ENCODE measurements at places on chromosomes 16 and 17. TPM values are rescaled to one million over a fixed set of nuclear protein-coding genes. Genes with fewer than 3 reads are reported as not detected.

- no peaks in the 10 kb centered on the region for H3K36me3 ChIP-seq
- peaks cover 15% of the 10 kb centered on the region for H3K4me1 ChIP-seq
- H3K27me3 ChIP-seq, result no peaks in the 10 kb centered on the region
- no peak overlapping the region for H3K27ac ChIP-seq
These were observed 155.7 kb upstream of the NOL11 start for GRCh38 chr17:67562005-67562404.

Gene FA2H
- total RNA-seq, result not detected

DNA sequence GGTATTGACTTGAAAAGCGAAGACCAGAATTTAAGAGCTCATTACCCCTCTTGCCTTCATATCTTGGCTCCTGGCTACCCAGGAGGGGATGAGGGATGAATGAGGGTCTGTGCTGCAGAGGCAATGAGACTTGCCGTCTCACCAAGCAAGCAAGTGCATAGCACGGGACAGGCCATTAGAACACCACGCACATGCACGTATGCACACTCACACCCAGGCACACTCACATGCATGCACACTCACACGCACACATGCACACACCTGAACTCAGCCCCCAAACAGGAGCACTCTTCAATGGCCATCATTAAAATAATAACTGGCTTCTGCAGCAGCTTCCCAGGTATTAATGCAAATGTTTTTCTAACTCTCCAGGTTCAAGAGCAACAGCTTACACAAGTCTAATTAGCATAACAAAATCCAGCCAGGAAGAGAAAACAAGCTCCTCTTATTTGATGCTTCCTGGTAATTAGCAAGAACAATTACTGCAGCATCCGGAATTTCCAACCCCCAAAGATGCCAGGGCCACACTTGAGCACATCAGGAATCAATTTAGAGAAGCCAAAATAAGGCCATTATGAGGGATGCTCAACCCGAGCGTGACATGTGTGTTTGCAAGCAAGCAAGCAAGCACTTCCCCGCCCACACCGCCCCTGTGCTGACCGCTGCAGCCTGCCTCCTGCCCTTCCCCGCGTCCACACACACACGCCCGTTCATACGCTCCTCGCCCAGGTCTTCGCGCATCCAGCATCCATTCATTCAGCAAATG, 171.6 kb upstream of the TNRC6C start:
- peak; percentile 44 for DNase-seq
- no peaks in the 10 kb centered on the region for H3K4me1 ChIP-seq
- no peak overlapping the region for H3K4me3 ChIP-seq

DNA sequence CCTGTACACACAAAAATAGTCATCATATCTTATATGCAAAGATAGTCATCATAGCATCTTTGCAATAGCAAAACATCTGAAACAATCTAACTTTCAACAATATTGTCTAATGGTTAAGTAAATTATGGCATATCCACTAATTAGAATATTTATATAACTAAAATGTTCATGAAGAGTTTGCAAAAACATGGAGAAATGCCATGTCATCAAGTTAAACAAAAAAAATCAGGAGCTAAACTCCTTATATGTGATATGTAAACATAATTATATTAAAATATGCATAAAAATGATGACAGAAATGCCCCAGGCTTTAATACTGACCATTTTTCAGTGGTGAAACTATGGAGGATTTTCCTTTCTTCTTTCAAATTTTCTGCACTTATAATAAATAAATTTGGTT, 22.3 kb upstream of the XYLT1 start:
- DNase-seq, result no peak
- no peaks in the 10 kb centered on the region for H3K27me3 ChIP-seq
- peaks cover 11% of the 10 kb centered on the region for H3K4me1 ChIP-seq
- H3K27ac ChIP-seq, result no peak overlapping the region
- H3K4me3 ChIP-seq, result no peak overlapping the region

Gene C16orf96
- total RNA-seq, result not detected

GRCh38 chr16:88533932-88534637, 36.1 kb upstream of the ZC3H18 start:
- DNase-seq, result peak; percentile 86
- peak overlapping the region; percentile 90 for H3K4me3 ChIP-seq
- no peaks in the 10 kb centered on the region for H3K27me3 ChIP-seq
- H3K36me3 ChIP-seq, result no peaks in the 10 kb centered on the region
- 0 out of 2 replicates have a peak overlapping the region, but pooled peaks have one; percentile 48 for H3K27ac ChIP-seq

Gene WNT3
- total RNA-seq, result 3.0 TPM

Gene RDM1
- not detected for total RNA-seq

DNA sequence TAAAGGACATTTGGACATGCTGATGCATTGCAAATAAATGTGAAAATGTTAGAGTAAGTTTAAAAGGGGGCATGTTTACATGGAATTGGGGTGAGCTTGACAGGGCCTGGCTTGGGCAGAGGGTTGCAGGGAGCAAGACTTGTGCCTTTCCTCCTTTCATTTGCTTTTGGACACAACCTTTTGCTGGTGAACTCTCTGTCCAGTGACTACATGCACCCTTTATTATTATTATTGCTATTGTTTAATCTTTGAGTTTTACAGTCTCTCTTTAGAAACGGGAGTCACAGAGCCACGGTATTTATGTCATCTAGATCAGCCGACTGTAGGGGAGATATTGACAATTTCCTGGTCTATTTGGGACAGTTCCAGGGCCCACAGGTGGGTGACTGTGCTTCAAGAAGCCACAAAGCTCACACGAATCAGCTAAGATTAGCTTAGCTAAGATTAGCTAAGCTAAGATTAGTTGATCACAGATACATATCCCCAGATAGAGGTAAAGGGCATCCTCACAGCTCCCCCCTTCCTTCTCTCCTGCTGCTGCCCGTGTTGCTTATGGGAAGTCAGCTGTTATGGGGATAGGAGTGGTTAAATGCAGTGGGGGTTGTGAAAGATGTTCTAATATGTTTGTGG, 28.9 kb upstream of the ETV4 start:
- H3K27ac ChIP-seq, result no peak overlapping the region
- no peaks in the 10 kb centered on the region for H3K36me3 ChIP-seq
- H3K4me1 ChIP-seq, result peaks cover 24% of the 10 kb centered on the region
- DNase-seq, result no peak
- H3K27me3 ChIP-seq, result no peaks in the 10 kb centered on the region

DNA sequence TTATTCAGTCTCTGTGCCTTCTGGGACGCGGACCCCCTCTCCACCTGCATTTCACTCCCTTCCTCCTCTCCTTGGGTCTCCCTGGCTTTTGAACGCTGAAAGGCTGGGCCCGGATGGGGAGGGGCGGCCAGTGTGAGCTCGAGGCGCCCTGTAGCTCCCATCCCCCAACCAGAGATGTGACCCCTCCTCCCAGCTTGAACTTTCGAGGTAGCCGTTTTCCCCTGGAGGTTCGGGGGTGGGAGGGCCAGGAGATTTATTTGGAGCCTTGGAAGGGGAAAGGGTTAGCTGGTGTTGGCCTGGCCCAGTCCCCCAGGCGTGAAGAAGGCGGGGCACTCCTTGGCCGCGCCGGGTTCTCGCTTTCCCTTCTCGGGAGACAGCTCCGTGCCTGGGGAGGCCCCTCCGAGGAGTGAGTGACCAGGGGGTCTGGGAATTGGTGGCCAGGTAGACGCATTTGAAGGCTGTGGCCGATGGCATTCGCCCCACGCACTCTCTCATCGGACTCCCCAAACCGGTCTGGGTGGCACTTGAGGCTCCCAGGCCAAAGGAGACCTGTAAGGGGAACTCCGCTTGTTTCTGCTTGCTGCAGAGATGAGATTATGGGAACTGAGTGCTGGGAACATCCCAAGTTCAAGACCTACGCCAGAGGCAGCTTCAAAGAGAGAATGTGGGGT, 942 bp downstream of the LDAF1 start:
- DNase-seq, result peak; percentile 55
- peaks cover 31% of the 10 kb centered on the region for H3K4me1 ChIP-seq
- H3K36me3 ChIP-seq, result no peaks in the 10 kb centered on the region
- no peaks in the 10 kb centered on the region for H3K27me3 ChIP-seq

Gene TEKT5
- total RNA-seq, result not detected

GRCh38 chr17:33786478-33786877, 468.6 kb upstream of the CCL2 start:
- H3K36me3 ChIP-seq, result no peaks in the 10 kb centered on the region
- H3K4me3 ChIP-seq, result no peak overlapping the region
- H3K27me3 ChIP-seq, result 0 out of 2 replicates have a peak, but pooled peaks cover 6% of the 10 kb centered on the region
- H3K27ac ChIP-seq, result no peak overlapping the region
- DNase-seq, result no peak

DNA sequence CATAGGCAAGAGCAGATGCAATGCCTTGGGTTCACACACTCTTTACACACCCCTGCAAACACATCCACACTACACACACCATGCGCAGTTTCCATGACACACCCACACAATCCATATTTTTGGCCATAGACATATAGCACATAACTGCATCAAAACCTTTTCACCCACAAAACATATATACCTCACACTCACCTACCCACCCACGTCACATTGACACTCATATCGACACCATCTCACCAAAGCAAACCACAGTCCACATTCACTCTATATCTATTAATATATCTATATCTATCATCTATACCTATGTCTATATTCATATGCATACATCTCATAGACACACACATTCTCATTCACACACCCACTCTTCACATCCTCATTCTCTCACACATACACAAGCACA, 246.9 kb downstream of the SHISA9 start:
- no peak overlapping the region for H3K4me3 ChIP-seq
- no peaks in the 10 kb centered on the region for H3K27me3 ChIP-seq
- no peak overlapping the region for H3K27ac ChIP-seq

DNA sequence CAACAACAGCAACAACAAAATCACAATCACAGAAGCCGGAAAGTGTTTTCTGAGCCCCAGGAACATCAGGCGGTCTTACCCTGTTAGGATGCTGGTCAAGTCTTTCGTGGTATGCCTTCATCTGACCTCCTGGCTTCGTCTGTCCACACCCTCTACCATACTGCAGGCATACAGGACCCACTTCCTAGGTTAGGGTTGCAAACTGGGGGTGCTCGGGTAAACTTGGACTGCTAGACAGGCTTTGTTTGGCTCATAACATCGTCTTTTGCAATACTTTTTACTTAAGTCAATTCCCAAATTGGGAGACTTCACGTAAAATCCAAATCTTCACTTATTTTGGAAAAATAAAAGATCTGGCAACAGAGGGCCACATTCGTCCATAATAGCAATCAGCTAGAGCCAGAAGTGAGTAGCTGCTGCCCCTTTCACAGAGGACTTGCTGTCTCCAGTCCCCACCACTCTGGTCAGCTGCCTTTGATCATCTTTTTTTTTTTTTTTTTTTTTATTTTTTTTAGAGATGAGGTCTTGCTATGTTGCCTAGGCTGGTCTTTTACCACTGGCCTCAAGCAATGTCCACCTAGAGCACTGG, 30.0 kb downstream of the CHD9 start:
- H3K27me3 ChIP-seq, result no peaks in the 10 kb centered on the region
- no peaks in the 10 kb centered on the region for H3K36me3 ChIP-seq
- H3K4me3 ChIP-seq, result no peak overlapping the region

DNA sequence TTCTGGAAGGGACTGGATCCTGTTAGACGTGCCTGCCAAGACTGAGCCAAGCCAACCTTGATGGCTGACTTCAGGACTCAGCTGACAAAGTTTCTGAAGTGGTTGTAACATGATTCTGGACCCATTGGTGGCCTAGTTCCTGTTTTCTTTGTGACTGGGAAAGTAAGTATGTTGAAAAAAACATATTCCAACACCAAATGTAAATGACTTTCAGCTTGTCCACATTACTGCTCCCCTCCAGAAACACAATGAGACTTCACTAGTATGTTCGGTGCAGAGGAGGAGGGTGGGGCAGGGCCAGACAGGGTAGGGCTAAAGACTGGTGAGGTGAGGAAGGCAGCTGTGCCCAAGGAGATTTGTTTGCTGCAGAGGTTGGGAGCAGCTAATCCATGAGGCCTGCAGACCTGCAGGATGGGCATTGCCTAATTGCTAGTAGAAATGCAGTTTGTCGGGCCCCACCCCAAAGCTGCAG, 26.4 kb downstream of the NMT1 start:
- H3K4me3 ChIP-seq, result no peak overlapping the region
- peak overlapping the region; percentile 53 for H3K27ac ChIP-seq
- no peaks in the 10 kb centered on the region for H3K27me3 ChIP-seq
- peak; percentile 50 for DNase-seq
- H3K36me3 ChIP-seq, result peaks cover 69% of the 10 kb centered on the region
- peaks cover 39% of the 10 kb centered on the region for H3K4me1 ChIP-seq

Gene MYH2
- 0.65 TPM for total RNA-seq

DNA sequence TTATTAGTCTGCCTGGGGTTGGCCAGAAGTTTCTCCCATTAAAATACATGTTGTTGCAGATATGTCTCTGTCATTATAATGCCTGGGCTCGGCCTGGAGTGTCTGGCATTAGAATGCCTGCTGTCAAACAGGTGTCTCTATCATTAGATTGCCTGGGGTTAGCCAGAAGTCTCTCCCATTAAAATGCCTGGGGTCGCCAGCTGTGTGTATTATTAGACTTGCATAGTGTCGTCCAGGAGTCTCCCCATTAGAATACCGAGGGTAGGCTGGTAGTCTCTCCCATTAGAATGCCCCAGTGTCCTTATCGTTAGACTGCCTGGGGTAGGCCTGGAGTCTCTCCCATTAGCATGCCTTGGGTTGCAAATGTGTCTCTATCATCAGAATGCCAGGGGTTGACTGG, 2270.8 kb downstream of the TP53TG3F start:
- no peak overlapping the region for H3K4me3 ChIP-seq
- H3K36me3 ChIP-seq, result no peaks in the 10 kb centered on the region
- no peak overlapping the region for H3K27ac ChIP-seq
- no peaks in the 10 kb centered on the region for H3K27me3 ChIP-seq
- DNase-seq, result no peak

Gene PDILT
- not detected for total RNA-seq

GRCh38 chr16:54268766-54269165, 17.8 kb downstream of the IRX3 start:
- no peaks in the 10 kb centered on the region for H3K36me3 ChIP-seq
- no peak overlapping the region for H3K27ac ChIP-seq
- DNase-seq, result no peak
- H3K4me3 ChIP-seq, result no peak overlapping the region
- H3K27me3 ChIP-seq, result peaks cover 4% of the 10 kb centered on the region

Gene CDRT15
- not detected for total RNA-seq

DNA sequence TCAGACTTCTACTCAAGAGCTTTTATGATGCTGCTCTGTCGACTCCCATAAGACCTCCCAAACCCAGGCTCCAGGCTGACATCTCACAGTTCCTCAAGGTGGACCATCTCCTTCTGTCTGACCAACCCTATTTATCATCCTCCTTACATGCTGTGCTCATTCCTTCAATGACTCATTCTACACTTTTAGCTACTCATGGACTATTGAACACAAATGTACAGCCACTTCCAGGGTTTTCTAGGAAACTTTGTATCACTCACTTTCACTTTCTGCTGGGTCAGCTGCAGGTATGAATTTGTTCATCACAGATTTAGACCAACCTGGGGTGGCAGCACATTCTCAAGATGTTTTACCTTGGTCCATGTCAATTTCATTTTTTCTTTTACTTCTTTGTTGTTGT, 162.4 kb upstream of the FAM20A start:
- H3K4me1 ChIP-seq, result peaks cover 7% of the 10 kb centered on the region
- no peaks in the 10 kb centered on the region for H3K27me3 ChIP-seq
- H3K4me3 ChIP-seq, result no peak overlapping the region
- DNase-seq, result peak; percentile 71
- no peak overlapping the region for H3K27ac ChIP-seq

Gene OR3A3
- total RNA-seq, result not detected

Data from GM23248 (cell line).